ENCODE measurements at places on chromosomes 5 and 9.

GRCh38 chr9:88161144-88161543 is 22.9 kb upstream of the SPATA31C2 start:
- no peak for DNase-seq

DNA sequence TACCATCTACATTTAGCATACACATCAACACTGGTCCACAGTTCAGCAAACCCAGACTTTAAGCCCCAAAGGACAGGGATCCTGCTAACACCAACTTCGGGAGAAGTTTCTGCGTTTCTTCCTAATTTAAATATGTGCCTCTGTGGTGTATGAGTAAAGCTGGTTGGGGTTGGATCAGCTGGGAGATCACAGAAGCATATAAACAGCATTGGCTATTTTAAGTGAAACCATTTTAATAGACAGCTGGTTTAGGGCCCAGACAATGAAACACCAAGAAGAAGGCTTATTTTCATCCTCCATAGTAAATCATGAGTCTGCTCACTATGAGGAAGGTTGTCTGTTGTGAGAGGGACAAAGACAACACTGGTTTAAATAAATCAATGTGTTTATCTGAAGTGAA is 11.3 kb downstream of the EBF1 start:
- DNase-seq = no peak

- no peak for DNase-seq
These were observed 3.3 kb upstream of the DMRT2 start for GRCh38 chr9:1046639-1047572.

DNA sequence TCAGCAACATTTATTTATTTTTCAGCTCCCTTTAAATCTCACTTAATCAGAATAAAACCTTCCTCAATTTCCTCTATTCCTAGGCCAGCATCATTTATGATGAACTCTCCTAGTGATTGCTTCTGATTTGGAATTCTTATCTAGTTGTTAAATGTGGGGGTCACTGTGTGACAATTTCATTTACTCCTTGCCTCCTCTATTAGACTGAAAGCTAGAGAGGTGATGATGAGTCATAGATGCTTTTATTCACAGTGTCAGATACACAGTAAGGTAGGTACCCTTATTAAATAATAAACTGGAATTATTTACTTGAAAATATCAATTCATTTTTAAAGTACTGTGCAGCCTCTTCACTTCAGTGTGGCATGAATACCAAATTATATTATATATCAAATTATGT is 960.6 kb downstream of the MAT2B start:
- no peak for DNase-seq

DNA sequence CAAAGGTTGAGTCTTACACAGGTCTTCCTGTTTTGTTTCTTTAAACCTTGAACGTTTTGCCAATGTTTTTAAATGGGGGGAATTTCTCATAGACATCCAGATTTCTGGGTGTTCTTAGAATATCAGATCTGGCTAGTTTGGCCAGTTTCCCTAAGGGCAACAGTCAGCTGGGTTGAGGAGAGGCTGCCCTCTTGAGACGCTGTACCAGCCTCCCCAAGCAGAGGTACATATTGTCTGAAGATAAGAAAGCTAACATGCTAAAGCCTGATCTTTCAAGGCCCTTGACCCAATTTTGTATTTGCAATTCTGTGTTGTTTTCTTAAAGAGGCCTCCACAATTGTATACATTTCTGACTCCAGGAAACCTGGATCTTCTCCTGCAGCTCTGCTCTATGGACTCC is 21.9 kb upstream of the SH3GL2 start:
- DNase-seq = no peak
